Endothelial cell of umbilical vein (primary cell): ENCODE measurements at places on chromosomes 5 and 9. TPM values are rescaled to one million over a fixed set of nuclear protein-coding genes. Genes with fewer than 3 reads are reported as not detected.

The GLIPR2 gene
- 20.0 and 22.0 TPM in 2 replicates for total RNA-seq

The P4HA2 gene
- 37.4 and 37.6 TPM in 2 replicates for total RNA-seq

The RGS7BP gene
- total RNA-seq, result 2.0 and 4.2 TPM in 2 replicates

The TUSC1 gene
- total RNA-seq, result 12.1 TPM in 2 replicates

DNA sequence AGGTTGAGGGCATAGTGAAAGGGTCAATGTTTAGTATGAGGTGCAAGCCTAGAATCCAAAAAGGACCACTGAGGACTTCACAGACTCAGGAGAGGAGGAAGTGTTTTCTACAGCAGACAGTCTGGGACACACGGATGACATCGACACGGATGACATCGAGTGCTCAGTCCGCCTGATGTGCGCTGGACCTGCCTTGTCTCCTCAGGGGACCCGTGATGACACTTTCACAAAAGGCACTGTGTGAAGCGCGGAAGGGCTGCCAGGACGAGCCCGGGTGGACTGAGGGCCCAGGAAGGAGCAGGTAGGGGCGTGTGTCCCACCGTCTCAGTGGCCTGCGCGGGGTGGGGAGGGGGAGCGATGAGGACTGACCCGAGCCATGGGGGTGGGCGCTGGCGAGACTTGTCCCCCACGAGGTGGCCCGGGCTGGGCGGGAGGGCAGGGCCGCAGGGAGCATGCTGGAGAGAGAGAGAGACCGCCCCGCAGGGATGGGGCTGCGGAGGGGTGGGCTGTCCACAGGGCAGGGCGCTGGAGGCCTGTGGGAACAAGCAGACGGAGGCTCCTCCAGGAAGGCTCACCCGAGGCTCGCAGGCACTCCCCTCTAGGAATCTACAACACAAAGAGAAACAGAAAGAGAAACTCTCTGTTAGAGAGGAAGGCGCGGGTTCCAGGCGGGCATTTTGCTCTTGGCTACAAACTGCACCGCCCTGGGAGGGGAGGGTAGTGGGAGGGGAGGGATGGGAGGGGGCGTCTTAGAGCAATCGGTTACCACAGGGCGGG, 54.9 kb downstream of the USP20 start:
- H3K27me3 ChIP-seq, result no peaks in the 10 kb centered on the region
- peaks cover 24% of the 10 kb centered on the region for H3K4me1 ChIP-seq
- DNase-seq, result no peak
- no peak overlapping the region for H3K27ac ChIP-seq

GRCh38 chr5:89520771-89521170, 637.8 kb upstream of the MEF2C start:
- no peaks in the 10 kb centered on the region for H3K4me1 ChIP-seq
- no peaks in the 10 kb centered on the region for H3K27me3 ChIP-seq
- H3K4me3 ChIP-seq, result no peak overlapping the region

- peaks cover 7% of the 10 kb centered on the region for H3K4me1 ChIP-seq
- H3K4me3 ChIP-seq, result no peak overlapping the region
- DNase-seq, result no peak
- H3K27ac ChIP-seq, result no peak overlapping the region
These were observed 12.1 kb upstream of the TNFAIP8 start for GRCh38 chr5:119343766-119344165.

DNA sequence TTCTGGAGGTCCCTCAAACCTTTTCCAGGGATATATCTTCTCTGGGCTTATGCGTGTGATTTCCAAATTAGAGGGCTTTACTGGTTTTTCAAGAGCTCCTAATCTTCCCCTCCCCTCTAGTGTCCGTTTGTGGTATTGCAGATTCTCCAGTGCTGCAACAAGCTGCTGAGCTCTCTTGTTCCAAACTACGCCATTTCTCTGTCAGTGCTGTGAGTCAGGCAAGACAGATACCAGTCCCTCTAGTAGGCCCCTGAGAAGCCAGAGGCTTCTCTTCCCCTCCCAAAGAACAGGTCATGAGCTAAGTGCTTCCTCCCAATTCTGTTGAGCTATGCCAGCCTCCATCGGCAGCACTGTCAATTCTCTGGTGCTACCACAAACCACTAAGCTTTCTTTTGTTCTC, 149.5 kb downstream of the FANCC start:
- DNase-seq, result peak; percentile 82
- H3K27me3 ChIP-seq, result no peaks in the 10 kb centered on the region
- H3K4me3 ChIP-seq, result no peak overlapping the region
- no peak overlapping the region for H3K27ac ChIP-seq

DNA sequence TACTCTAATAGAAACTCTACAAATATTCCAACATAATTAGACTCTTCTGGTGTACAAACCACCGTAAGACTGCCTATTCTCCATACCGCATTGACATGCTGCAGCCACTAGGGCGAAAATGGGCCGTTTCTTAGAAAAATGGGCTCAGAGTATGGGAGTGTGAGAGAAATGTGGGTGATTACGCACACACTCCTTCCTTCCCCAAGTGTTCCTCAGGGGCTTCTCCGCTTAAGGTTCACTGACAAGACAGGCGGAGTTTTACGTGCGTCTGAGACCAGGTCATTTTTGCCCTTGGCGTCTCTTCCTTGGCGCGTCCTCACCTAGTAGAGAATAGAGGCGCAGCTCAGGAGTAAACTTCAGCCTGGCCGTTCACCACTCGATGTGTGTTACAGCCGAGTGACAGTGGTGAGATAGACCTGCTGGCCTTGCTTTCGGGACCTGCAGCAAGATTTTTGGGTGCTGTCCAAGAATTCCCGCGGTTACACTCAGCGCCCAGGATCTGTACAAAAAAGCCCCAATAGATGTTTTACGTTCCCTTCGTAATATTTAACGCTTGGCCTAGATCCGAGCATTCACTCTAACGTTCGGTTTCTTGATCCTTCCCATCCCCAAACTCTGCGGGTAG, 1.8 kb upstream of the NTRK2 start:
- no peak overlapping the region for H3K27ac ChIP-seq
- no peaks in the 10 kb centered on the region for H3K36me3 ChIP-seq
- DNase-seq, result peak; percentile 34
- H3K4me3 ChIP-seq, result no peak overlapping the region
- H3K4me1 ChIP-seq, result peaks cover 15% of the 10 kb centered on the region

- H3K4me1 ChIP-seq, result no peaks in the 10 kb centered on the region
- DNase-seq, result no peak
- no peak overlapping the region for H3K27ac ChIP-seq
- H3K36me3 ChIP-seq, result no peaks in the 10 kb centered on the region
- no peaks in the 10 kb centered on the region for H3K27me3 ChIP-seq
These were observed 34.0 kb downstream of the SCGB3A1 start for GRCh38 chr5:180557217-180557809.

GRCh38 chr9:27333241-27334052, 36.5 kb upstream of the EQTN start:
- H3K36me3 ChIP-seq, result no peaks in the 10 kb centered on the region
- H3K27ac ChIP-seq, result no peak overlapping the region
- no peak overlapping the region for H3K4me3 ChIP-seq
- no peaks in the 10 kb centered on the region for H3K4me1 ChIP-seq
- peaks cover 14% of the 10 kb centered on the region for H3K27me3 ChIP-seq

DNA sequence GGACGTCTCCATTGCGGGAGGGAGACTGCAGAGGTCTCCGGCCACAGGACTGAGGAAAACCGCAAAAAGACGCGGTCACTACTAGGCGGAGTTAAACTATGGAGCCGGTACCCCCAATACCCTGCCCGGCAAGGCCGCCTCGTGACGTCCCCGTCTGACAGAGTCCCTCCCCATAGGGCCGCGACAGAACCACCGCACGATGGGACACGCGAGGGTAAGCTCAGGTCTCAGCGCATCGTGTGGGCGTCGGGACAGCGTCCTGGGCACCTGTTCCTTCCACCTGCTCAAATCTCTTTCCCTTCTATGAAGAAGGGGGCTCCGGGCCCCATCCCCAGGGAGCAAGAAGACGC, 35.2 kb upstream of the GLDC start:
- no peaks in the 10 kb centered on the region for H3K27me3 ChIP-seq
- H3K36me3 ChIP-seq, result no peaks in the 10 kb centered on the region
- DNase-seq, result no peak
- peak overlapping the region; percentile 84 for H3K27ac ChIP-seq
- peak overlapping the region; percentile 1 for H3K4me3 ChIP-seq

- no peaks in the 10 kb centered on the region for H3K36me3 ChIP-seq
- no peaks in the 10 kb centered on the region for H3K27me3 ChIP-seq
- H3K4me1 ChIP-seq, result no peaks in the 10 kb centered on the region
These were observed 187.0 kb upstream of the TRPM3 start for GRCh38 chr9:71308454-71308853.

DNA sequence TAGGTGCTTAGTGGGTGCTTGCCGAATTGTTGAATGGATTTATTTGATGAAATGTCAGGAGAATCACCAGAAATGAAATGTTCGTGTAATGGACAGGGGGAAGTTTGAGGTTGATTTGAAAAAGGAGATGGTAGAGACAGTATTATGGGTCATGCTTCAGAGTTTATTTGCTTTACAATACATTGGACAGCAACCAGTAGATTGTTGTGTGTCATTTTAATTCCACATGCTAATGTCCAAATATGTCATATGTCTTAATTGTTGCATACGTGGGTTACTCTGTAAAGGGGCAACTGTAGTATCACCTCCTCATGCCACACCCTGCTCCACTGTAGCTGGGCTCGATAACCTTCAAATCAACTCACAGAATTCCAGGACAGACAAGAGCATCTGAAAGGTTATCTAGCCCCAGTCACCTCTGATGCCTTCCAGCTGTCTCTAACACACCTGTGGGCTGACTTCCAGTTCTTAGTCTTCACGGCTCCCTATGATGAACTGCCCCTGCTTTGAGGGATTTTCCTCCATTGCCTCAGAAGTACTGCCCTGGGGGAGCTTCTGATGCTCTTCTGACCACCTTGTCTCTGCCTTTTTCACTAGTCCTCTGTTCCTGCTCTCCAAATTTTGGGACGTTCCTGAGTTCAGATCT, 1.7 kb downstream of the PDCD1LG2 start:
- H3K36me3 ChIP-seq, result no peaks in the 10 kb centered on the region
- H3K27ac ChIP-seq, result peak overlapping the region; percentile 95
- DNase-seq, result peak; percentile 24
- H3K4me1 ChIP-seq, result peaks cover 47% of the 10 kb centered on the region
- H3K27me3 ChIP-seq, result no peaks in the 10 kb centered on the region
- peak overlapping the region; percentile 49 for H3K4me3 ChIP-seq

DNA sequence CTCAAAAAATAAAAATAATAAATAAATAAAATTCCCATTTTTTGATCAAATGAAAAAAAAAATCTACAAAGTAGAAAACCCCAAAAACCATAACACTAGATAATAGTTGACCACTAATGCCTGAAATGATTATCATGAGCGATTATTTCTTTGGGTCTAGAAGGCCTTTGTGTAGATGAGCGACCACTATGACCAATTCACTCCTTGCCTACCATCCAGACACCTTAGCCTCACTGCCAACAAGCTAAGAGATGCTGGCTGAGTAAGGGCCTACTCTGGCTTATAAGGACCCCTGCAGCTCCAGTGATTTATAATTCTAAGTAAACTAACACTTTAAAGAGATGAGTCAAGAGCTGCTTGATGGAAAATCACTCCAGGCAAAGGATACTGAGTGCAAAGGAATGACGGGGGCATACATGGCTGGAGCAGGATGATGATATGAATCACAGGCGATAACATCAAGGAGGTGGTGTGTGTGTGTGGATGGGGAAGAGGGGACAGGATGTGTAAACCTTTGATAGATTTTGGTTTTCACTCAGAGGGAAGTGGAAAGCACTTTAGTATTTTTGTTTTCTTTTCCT, 4.8 kb upstream of the F2RL1 start:
- no peaks in the 10 kb centered on the region for H3K27me3 ChIP-seq
- peaks cover 10% of the 10 kb centered on the region for H3K4me1 ChIP-seq
- H3K4me3 ChIP-seq, result no peak overlapping the region
- peak; percentile 54 for DNase-seq
- H3K36me3 ChIP-seq, result no peaks in the 10 kb centered on the region
- peak overlapping the region; percentile 10 for H3K27ac ChIP-seq

- no peaks in the 10 kb centered on the region for H3K36me3 ChIP-seq
- H3K27ac ChIP-seq, result no peak overlapping the region
- no peaks in the 10 kb centered on the region for H3K27me3 ChIP-seq
These were observed 189.4 kb downstream of the MED10 start for GRCh38 chr5:6188976-6189375.

GRCh38 chr5:7397937-7398336, 2.0 kb downstream of the ADCY2 start:
- no peak for DNase-seq
- H3K4me3 ChIP-seq, result no peak overlapping the region
- peaks cover 6% of the 10 kb centered on the region for H3K27me3 ChIP-seq
- H3K4me1 ChIP-seq, result no peaks in the 10 kb centered on the region
- no peaks in the 10 kb centered on the region for H3K36me3 ChIP-seq

DNA sequence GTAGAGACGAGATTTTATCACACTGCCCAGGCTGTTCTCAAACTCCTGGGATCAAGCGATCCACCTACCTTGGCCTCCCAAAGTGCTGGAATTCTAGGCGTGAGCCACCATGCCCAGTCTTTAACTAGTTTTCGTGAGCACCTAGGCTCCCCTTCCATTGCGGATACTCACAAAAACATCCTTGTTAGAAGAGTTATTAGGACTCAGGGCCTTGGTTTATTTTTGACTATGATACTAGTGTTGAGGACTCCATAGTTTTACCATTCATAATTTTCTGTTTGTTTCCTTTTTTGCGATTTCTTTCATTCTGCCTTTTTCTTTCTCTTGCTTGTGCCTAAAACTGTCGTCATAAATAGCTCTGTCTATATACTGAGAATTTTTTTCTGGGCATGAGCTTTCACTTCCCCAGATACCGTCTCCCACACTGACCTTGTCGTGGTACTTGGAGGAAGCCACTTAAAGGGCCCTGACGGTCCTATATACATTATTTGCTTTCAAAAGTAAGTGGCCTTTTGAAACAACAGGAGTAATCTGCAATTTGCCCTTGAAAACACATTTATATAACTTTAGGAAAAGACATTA, 5.2 kb downstream of the F2R start:
- DNase-seq, result no peak
- H3K27ac ChIP-seq, result peak overlapping the region; percentile 48
- H3K4me1 ChIP-seq, result peaks cover 46% of the 10 kb centered on the region
- H3K4me3 ChIP-seq, result peak overlapping the region; percentile 45

- DNase-seq, result peak; percentile 22
- H3K36me3 ChIP-seq, result peaks cover 18% of the 10 kb centered on the region
- no peak overlapping the region for H3K4me3 ChIP-seq
These were observed 33.6 kb downstream of the CSNK1A1 start for GRCh38 chr5:149517461-149518122.

DNA sequence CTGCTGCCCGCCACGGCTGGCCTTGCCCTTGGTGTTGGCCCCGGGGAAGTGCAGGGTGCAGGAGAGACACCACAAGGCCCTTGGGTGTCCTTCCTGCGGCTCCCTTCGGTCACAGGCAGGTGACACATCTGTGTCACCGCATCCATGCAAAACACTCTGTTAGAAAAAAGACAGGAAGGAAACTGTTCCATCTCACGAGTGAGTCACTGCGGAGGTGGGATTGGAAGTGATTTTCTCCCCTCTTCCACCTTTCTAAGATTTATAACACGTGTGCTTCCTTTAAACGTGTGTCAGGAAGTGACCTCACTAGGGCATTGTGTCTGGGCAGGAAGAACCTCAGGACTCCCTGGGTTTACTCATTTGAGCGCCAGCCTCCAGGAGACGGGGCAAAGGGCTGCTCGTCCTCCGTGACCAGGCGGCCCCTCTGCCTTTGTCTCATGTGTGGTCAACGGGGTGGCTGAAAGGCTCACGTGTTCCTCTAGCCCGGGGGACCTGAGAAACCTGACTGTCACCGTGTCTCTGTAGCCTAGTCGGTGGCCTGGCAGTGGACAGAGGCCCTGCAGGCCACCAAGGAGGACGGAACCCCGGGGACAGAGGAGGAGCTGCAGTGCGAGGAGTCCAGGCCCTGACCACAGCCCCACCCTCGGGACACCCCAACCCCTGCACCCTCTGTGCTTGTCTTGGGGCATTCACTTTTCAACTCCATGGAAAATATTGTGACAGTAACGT, 4.9 kb upstream of the LCN1 start:
- H3K27ac ChIP-seq, result peak overlapping the region; percentile 79
- H3K4me1 ChIP-seq, result peaks cover 9% of the 10 kb centered on the region
- H3K27me3 ChIP-seq, result no peaks in the 10 kb centered on the region
- DNase-seq, result peak; percentile 54
